ENCODE measurements at places on chromosomes 5 and 9. TPM values are rescaled to one million over a fixed set of nuclear protein-coding genes. Genes with fewer than 3 reads are reported as not detected.
A peak's percentile ranks its signal among the peaks of the same experiment; 100 is the strongest.

DNA sequence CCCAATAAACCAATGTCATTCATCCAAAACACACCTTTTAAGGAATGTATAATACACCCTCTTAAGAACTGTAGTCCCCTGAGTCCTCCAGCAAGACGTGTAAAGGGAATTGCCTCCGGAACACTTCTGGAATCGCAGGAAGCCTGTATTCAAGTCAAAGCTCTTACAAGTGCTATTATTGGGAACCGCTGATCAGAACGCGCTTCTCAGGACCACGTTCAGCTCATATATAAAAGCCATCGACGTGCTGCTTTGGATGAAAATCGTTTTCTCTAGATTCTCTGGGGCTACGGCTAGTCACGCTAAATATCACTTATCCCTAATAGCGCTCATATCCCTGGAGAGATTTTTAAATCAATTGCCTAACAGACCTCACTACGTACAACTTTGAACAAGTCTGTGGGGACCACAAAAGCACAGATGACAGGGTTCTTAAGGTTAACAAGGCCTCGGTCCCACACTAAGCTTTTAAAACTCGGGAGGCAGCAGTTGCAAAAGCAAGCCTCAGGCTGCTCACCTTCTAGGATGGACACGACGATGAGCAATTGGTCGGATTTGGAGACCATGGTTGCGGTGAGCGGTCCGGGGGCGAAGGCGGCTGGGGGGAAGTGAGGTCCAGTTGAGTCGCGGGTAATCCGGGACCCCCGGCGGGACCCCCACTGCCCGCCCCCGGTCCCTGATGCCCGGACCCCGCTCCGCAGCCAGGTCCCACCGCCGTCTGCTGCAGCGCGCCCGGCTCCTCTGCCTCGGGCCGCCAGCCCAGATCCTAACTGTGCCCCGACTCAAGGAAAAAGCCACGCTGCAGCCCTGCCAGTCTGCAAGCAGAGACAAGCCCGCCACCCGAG, 548 bp downstream of the CEP120 start:
- peak; percentile 28 for DNase-seq

DNA sequence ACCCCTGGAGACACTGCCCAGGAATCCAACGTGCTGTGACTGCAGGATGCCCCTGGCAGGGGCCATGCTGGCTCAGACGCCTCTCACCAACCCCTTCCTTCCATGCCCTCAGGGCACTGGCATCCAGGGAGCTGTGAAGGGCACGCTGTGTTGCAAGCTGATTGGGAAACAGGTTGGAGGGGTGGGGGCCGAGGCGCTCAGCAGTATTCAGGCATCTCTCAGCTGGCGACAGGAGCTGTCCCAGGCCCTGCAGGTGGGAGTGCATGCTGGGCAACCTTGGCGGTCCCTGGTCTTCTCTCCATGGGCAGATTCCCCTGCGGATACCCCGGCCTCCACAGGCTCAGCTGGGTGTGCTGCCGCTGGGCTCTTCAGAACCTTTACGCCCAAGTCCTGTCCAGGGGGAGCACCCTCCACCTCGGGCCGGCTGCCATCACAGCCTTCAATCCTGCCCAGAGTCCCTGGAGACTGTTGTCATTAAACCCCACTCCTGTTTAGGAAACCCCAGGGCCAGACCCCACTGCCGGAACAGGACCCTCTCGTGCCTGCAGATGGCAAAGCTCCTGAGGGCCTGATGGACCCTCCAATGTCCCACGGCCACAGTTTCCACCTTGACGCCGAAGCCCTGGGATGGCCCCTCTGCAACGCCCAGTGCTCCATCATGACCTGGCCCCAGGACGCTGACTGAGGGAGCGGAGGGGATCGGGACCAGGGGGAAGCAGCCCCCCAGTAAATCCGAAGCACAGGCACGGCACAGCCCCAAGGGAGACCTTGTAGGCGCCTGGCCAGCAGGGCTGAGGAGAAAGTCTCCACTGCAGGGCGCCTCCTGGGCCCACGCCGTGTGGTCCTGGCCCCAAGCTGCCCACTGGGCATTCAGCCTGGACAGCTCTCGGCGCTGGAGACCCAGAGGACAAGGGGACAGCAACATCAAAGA, 9.3 kb downstream of the TPPP start:
- no peak for DNase-seq

DNA sequence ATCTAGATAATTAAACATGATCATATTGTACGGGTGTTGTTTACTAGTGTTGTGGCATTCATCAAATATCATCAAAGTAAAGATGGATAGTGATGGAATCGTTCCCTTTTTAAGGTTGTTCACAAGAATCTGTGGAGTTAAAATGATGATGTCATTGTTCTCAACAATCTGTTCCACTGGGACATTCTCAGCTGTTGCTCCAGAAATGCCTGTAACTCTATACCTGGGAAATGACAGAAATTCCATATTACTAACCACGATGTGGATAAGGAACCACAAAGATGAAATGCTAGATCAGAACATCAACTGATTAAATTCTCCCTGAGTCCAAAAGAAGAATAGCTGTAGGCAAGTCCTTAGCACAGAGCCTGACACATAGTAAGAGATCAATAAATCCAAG, 38.0 kb downstream of the RIGI start:
- DNase-seq, result no peak

PCDHB7 gene
- 0.14 TPM for total RNA-seq

PCDHB5 gene
- 0.38 TPM for total RNA-seq
